Astrocyte (in vitro differentiated cells and primary cell): ENCODE measurements at places on chromosomes 7 and 10. TPM values are rescaled to one million over a fixed set of nuclear protein-coding genes. Genes with fewer than 3 reads are reported as not detected.

GRCh38 chr10:95907456-95908253 is at the start of gene CC2D2B:
CC2D2B (plus strand) TSS chr10:95907975; CDS start chr10:95911324, 3,349 bp downstream.
- DNase-seq: peak; percentile 72

- no peak for DNase-seq
Measured at GRCh38 chr10:79084972-79085597, 16.3 kb downstream of the ZMIZ1 start.

DNA sequence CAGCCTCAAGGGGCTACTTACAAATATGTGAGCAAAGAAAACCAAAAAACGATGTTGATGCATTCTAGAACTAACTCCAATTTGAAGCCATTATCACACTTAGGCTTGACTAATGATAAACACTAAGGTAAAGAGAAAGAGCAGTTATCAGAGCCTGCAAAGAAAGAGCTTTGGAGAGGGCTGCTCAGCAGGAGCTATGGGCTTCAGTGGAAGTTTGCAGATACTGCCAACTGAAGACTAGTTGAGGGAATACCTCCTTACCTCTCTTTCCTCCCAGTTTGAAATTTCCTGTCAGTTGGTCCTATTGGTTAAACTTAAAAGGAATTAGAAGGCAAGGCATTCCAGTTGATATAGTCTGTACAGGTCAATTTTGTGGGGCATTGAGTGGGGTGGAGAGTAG is 498.1 kb upstream of the POT1 start:
- DNase-seq: no peak

GRCh38 chr7:99557940-99558305 is 519 bp upstream of the ZNF655 start:
- DNase-seq: no peak

GRCh38 chr7:29207162-29207801 is 12.7 kb downstream of the CHN2 start:
- peak; percentile 27 for DNase-seq

DNA sequence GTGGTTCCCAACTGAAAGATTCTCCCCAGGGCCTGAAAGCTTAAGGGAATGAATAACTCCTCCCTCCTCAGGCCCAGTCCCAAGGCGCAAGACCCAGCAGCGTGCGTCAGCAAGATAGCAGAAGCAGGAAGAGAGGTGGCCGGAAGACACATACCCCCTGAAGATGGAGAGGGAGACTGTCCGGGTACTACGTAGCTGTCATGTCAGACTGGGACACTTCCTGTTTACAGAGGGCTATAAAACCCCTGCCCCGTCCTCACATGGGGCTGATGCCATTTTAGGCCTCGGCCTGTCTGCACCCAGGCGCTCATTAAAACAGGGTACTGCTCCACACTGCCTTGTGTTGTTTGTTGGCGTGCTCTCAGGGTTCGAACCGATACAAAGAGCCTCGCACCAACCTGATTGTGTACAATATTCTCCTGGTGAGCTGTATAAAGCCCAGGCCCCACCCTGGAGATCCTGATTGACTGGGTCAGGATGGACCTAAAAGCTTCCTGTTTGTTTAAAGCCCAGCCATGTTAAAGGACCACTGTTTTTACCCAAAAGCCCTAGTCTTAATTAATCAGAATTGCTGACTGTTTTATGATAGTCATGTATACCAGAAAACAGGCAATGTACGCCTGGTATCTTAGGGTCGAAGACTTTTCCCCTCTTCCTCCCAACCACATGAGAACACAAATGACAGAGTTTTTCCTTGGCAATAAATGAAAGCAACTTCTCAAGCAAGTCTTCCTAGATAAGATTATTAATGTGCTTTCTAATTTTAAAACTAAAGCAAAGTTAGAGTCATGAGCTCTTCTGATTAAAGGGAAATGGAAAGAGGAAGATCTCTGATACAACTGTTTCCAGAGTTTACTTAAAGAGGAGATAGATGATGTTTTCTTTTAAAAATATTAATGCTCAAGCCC is 251.5 kb downstream of the DOCK4 start:
- DNase-seq: no peak

Gene GTF2IRD1
- 19.3 and 20.4 TPM in 2 replicates for total RNA-seq

Gene HOXA4
- total RNA-seq: not detected in 2 replicates

Gene SHTN1
- 25.3 and 32.7 TPM in 2 replicates for total RNA-seq
